ENCODE measurements at places on chromosomes 5 and 9.

DNA sequence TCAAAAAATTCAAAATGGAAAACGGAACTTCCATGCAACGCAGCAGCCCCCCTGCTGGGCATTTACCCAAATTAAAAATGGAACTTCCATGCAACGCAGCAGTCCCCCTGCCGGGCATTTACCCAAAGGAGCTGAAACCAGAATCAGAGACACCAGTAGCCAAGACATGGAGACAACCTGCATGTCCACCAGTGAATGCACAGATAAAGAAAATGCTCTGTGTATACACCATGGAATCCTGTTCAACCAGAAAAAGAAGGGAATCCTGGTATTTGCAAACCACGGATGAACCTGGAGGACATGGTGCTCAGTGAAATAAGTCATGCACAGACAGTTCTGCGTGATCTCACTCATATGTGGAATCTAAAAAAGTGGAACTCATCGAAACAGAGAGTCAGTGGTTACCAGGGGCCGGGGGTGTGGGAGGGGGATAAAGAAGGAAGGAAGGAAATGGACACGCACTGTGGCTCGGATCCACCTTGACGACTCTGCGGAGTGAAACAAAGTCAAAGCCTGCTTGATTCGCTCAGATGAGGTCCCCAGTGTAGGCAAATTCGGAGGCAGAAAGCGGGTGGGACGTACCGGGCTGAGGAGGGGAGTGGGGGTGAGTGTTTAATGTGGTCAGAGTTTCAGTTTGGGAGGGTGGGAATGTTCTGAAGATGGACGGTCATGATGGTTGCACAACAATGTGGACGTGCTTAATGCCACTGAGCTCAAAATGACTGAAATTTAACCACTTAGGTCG is 40.2 kb upstream of the EXOC3 start:
- no peak for DNase-seq

DNA sequence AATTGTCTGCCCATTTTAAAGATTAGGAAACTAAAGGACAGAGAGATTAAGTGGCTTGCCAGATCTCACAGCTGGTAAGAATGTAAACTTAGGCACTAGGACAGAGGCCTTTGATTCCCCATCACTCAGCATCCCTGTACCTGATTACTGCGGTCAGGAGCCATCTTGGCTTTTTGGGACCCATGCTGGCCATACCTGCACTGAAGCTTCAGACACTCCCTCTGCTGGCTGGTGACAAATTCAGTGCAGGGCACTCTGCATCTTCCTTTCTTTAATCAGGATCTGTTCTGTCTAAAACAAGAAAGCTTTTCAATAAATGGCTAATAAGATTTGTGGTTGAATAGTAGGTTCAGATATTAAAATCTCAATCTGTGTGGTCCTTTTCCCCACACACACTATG is 215.5 kb upstream of the RORB start:
- DNase-seq: peak; percentile 18

DNA sequence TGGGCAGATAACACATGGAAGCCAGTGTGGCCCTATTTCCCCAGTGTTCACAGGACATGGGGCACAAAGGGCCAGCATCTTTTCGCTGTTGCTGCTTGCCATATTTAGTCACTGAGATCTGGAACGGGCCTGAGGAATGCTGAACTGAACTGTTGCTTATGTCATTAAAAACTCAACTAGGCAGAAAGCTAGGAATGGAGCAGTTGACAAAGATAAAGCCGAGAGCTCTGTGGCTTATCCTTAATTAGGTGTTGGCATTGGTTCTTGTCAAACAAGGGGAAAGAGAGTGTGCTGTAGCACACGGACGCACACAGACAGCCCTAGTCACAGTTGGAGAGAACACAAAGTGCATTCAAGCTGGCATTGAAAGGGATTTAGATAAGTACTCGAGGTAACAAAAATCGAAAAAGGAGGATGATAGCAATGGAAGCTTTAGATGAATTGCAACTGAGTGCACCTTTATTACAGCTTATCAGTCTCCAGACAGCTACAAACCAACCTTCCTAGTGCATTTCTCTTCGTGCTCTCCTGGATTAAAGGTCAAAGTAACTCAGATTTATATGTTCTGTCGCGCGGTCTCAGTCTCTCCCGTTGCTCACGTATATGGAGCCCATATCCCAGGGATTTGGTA is 450.2 kb upstream of the ZNF608 start:
- no peak for DNase-seq

DNA sequence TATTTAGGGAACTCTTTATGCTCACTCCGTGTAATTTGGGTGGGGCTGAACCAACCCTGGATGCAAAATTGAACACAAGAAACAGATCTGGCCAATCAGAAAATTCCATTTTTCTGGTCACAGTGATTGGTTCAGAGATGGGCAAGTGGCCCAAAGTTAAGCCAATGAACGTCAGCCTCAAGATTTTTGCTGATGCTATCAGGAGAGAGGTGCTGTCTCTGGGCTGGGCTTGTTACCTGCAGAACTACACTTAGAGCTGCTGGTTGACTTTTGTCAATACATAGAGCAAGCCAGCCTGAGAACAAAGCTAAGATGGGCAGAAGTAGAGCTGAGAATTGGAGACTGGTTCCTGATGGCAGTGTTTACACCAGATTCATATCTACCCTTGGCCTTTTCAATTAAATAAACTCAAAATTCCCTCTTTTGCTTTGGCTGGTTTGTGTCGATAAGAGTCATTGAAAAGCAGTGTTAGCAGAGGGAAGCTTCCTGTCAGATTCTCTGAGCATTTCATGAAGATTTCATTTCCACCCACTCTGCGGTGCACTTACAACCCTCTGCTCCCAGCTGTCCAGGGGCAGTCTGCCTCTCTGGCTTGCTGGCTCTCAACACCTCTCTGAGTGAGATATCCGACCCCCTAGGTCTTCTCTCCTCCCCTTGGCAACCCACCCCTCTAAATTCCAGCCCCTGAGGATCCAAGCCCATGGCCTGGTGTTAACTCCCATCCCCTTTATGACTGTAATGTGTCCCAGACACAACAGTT is 64.5 kb upstream of the PPARGC1B start:
- no peak for DNase-seq

DNA sequence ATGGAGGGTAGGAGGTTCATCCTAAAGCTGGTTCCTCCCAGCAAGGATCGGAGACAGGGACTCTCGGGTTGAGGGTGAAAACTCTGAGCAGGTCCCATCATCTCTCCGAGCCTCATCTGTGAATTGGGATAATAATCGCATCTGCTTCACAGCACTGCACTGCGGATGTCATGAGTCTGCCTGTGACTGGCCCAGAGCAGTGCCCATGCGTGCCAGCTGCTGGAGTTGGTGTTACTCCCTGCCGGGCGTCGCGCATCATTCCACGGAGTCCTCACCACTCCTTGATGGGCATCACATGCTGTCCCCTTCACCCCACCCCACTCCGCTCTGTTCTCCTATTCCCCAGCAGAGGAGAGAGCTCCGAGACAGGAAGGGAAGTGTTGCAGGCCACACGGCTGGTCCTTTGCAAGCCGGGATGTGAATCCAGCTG is 35.1 kb upstream of the ORM1 start:
- DNase-seq: no peak

DNA sequence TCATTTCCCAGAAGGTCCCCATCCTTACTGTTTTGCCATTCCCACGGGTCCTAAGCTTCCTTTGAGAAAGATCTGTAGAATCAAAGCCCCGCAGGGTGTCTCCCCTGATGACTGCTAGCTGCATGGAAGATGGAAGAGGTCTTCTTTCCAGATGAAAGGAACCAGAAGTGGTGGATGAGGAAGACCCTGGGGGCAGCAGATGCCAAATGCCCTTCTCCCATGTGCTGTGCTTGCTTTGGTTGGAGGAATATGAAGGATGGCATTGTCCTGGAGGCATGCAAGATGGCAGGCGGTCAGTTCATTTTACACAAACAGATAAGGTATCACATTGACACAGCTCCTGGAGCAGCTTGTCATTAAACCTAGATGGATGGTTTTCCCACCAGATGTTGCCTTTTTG is 25.8 kb upstream of the CER1 start:
- DNase-seq: no peak
